ENCODE measurements at places on chromosomes 1 and 21.

DNA sequence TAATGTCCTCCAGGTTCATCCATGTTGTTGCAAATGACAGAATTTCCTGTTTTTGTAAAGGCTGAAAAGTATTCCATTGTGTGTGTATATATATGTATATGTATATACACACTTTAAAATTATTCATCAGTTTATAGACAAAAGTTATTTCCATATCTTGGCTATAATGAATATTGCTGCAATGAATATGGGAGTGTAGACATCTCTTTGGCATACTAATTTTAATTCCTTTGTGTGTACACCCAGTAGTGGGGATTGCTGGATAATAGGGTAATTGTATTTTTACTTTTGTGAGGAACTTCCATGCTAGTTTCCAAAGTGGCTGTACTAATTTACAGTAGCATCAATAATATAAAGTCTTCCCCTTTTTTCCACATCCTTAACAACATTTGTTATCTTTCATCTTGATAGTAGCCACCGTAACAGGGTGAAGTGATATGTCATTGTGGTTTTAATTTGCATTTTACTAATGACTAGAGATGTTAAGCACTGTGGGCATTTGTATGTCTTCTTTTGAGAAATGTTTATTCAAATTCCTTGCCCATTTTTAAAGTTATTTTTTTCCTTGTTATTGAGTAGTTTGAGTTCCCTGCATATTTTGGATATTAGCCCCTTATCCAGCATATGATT, 243.0 kb downstream of the PDE4B start:
- no peak for DNase-seq

DNA sequence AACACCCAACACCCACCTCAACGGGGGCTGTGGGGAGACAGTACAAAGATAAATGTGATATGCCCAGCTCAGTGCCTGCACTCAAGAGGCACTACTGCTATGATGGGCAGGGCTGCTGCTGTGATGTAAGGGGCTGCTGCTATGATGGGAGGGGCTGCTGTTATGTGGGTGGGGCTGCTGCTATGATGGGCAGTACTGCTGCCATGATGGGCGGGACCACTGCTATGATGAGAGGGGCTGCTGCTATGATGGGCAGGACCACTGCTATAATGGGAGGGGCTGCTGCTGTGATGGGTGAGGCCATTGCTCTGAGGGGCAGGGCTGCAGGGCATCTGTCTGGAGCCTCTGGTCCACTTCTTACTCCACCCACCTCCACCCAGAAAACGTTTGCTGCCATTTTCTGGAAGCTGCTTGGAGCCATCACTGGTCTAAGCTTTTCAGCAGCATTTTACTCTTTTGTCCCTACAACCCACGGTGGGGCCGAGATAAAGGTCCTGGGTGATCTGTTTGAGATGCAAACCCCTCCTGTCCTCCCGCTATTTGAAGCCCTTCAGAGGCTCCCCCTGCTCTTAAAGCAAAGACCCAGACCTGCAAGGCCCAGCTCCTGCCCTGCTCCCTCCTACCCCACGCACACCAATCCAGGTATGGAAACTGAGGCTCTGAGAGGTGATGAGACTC, 656.9 kb downstream of the PTPRU start:
- no peak for DNase-seq

- no peak for DNase-seq
Measured at GRCh38 chr1:67584938-67585337, 100.1 kb upstream of the GADD45A start.

- no peak for DNase-seq
Measured at GRCh38 chr1:152111515-152111968, 3.7 kb downstream of the TCHH start.

DNA sequence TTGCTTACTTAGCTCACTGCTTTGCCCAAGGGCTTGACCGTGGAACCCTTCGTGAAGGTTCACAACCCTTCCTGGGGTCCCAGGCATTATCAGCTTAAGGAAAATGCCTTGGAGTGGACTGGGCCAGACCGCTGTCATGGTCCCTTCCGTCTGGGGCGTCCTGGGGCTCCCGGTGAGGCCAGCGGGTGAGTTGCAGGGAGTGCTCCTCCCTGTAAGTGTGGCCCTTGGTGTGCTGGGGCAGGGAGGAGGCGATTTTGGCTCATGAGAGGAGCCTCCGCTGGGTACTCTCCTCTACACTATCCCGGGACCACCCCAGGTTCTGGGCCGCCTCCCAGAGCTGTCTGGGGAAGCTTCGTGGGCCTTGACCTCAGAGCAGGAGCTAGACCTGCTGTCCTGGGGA, 48.1 kb downstream of the AJAP1 start:
- no peak for DNase-seq
